Kidney epithelial cell (primary cell): ENCODE measurements at places on chromosomes 2 and 18.

DNA sequence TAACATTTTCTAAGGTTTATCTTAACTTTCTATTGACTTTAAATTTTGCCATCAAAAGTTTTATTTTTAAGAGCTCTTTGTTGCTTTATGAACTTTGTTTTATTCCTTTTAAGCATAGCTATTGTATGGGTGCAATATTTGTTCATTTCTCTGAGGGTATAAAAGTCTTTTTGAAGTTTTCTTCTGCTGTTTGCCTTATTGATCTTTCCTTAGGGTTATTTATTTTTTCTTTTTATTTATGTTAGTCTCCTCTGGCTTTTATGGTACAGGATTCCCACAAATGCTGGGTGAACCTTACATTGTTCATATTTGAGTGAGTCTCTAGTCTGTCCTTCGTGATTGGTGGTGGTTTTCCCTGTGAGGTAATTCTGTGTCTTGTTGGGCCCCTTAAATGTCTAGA, 68.4 kb downstream of the PARD3B start:
- no peak for DNase-seq

GRCh38 chr18:27138079-27138478, 47.0 kb downstream of the CHST9 start:
- no peak for DNase-seq

GRCh38 chr2:201923436-201924328, 110.0 kb upstream of the FZD7 start:
- no peak for DNase-seq

DNA sequence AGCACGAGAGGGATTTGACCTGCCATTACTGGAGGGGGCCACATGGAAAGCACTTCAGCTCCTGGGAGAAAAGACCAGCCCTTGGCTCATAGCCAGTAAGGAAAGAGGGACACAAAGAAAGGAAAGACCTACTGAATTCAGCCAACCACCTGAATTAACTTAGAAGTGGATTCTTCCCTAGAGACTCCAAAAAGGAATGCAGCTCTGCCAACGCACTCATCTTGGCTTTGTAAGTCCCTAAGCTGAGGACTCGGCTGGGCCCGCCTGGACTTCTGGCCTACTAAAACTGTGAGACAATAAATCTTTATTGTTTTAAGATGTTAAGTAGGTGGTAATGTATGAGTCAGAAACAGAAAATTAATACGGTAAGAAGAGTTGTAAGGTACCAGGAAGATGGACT, 11.5 kb downstream of the ATF2 start:
- DNase-seq, result no peak

- no peak for DNase-seq
Observed at GRCh38 chr2:133270550-133270949, 297.7 kb downstream of the NCKAP5 start.

DNA sequence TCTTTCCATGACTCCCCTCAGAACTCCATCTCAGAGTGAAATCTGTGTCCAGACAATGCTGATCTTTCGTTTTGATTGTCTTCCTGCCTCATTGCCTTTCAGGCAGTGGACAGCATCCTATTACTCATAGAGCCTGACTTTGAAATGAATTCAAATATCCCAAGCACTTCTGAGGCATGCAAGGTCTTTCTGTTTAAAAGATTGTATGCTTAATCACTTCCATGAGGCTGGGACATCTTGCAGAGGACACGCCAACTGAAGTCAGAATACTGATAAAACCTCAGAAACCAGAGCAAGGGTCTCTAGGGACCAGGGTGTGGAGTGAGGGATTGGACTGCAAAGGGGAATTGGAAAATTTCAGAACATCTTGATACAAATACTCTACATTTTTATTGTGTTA, 836.5 kb upstream of the ID2 start:
- DNase-seq, result peak; percentile 43

- no peak for DNase-seq
Observed at GRCh38 chr2:190537765-190538164, 3.2 kb upstream of the NEMP2 start.

GRCh38 chr18:77400561-77400960, 150.9 kb downstream of the GALR1 start:
- no peak for DNase-seq

DNA sequence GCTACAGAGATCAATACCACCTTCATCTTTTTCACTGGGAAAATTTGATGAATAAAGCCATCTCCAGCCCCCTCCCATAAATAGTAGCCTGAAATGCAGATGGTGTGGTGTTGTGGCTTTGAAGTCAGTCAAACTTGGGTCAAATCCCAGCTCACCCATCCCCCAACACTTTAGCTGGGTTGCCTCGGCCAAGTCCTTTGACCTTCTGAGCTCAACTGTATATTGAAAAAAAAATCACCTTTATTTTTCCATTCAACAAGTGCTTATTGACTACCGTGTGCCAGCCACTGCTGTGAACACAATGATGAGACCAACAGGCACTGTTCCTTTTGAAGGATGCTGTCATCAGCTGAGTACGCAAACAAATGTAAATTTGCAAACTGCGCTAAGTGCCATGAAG, 35.1 kb upstream of the NTSR2 start:
- no peak for DNase-seq

DNA sequence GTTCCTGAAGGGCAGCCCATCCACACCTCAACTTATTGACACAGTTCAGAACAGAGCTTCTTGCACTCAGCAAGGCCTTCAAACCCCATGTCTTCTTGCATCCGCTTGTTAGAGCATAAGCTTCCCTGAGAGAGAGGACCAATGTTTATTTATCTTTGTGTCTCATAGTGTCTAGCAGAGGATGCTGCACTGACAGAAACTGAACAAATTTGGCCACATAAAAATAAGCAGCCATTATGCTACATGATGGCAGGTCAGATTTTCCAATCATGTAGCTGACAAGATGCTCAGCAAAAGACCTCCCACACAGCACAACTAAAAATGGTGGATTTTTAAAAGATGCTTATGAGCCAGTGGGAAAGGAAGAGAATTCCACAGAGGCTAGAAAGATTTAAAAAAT, 38.1 kb upstream of the SIGLEC15 start:
- DNase-seq, result no peak

GRCh38 chr2:54073796-54074195, 41.6 kb upstream of the ACYP2 start:
- DNase-seq, result peak; percentile 71

DNA sequence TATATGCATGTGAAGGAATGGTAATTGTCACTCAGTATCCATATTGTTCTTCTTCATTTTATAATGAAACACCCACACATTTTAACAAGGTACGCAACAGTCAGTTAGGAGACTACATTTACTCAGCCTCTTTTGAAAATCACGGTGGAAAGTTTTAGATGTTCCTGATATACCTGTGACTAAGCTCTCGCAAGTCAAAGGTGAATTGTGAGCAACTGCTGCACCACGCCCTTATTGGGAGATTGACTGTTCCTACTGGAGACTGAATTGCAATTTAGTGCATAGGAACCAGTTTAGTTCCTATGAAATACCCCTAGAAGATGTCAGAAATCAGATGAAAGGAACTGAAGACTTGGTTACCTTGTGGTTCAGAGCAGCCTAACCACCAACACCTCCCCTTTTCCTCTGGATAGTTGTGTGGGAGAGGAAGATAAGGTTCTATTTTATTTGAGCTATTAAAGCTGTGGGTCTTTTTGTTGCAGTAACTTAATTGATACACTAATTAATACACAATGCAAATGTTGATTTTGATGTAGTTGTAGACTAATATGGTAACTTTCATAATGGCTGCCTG, 1280.5 kb upstream of the CDH2 start:
- DNase-seq, result no peak

GRCh38 chr2:73987948-73988700, 3.4 kb downstream of the TET3 start:
- no peak for DNase-seq

DNA sequence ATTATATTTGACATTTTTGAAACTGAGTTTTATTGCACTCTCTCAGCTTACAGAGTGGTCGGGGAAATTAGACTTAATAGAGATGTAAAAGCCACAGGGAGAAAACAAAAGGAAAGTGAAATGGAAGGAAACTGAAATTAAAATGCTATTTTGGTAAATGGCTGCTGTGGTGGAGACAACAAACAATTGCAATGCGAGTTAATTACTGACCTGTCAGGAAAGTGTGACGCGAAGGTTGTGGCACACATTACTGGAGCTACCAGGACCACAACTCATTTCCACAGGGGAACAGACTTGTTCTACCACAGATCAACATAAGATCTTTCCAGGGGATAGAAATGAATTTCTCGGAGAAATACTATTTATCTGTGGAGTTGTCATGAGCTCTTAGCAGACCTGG, 19.5 kb downstream of the ARHGAP15 start:
- no peak for DNase-seq

- DNase-seq, result no peak
Observed at GRCh38 chr18:3457261-3457724, 7.3 kb downstream of the TGIF1 start.

GRCh38 chr18:58541789-58542425, 87.0 kb downstream of the ALPK2 start:
- peak; percentile 99 for DNase-seq

DNA sequence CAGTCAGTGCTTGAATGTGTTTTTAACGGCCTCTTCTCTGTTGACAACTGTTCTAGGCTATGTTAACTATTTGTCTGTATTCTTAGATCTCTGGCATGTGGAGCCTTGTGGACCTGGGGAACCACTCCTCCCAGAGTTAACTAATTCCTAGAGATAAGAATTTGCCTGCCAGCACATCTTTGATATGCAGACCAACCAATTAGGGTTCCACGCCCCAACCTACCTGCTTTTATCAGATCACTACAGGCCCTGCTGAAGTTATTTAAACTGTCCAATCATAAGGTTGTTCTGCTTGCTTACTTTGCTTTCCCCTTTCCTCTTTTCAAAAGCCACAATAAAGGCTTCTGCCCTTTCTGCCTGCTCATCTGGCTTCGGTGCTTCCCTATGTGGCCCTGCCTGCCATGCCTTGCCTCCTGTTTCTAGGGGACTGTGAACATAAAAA, 8.5 kb upstream of the CYBRD1 start:
- no peak for DNase-seq

GRCh38 chr2:8329660-8330622, 351.9 kb upstream of the ID2 start:
- no peak for DNase-seq

GRCh38 chr18:55452123-55452611, 135.8 kb downstream of the TCF4 start:
- no peak for DNase-seq

GRCh38 chr2:75047189-75047991, 88.9 kb downstream of the POLE4 start:
- no peak for DNase-seq

- DNase-seq, result peak; percentile 37
Observed at GRCh38 chr2:216006164-216006663, 7.1 kb downstream of the MREG start.

GRCh38 chr18:2549462-2549861, 21.8 kb downstream of the METTL4 start:
- DNase-seq, result no peak

- DNase-seq, result no peak
Observed at GRCh38 chr2:38125842-38126241, 49.9 kb upstream of the CYP1B1 start.

DNA sequence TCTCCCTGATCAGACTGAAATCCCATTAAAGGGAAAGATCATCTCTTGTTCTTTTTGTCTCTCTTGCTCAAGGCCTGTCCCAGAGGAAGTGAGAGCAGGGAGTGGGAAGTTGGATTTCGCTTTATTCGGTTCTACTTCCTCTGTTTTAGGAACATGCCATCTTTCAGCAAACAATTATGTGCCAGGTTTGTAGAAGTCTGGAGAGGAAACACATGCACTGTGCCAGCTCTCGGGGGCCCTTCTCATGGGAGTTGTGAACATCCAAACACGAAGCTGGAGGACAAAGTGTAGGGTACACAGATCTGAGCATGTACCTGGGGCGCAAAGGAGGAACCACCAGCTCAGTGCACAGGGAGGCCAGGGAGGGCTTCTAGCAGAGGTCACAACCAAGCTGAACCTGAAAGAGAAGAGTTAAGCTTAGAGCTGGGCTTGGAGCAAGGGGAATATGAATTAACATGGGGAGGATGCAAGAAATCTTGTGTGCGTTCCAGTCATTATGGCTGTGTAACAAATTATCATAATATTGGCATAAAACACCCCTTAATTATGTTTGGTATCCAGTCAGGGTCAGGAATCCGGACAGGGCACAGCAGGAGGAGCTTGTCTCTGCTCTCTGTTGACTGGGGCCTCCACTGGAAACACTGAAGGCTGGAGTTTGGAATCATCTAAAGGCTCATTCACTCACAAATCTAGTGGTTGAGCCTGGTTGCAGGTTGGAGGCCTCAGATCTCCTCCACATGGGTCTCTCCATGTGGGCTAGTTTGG, 128.6 kb downstream of the ZFP36L2 start:
- no peak for DNase-seq

GRCh38 chr2:173048522-173048896, 27.1 kb upstream of the MAP3K20 start:
- no peak for DNase-seq

GRCh38 chr2:103028181-103028580, 266.4 kb downstream of the TMEM182 start:
- no peak for DNase-seq

- peak; percentile 54 for DNase-seq
Observed at GRCh38 chr2:4898706-4899105, 793.5 kb upstream of the SOX11 start.

DNA sequence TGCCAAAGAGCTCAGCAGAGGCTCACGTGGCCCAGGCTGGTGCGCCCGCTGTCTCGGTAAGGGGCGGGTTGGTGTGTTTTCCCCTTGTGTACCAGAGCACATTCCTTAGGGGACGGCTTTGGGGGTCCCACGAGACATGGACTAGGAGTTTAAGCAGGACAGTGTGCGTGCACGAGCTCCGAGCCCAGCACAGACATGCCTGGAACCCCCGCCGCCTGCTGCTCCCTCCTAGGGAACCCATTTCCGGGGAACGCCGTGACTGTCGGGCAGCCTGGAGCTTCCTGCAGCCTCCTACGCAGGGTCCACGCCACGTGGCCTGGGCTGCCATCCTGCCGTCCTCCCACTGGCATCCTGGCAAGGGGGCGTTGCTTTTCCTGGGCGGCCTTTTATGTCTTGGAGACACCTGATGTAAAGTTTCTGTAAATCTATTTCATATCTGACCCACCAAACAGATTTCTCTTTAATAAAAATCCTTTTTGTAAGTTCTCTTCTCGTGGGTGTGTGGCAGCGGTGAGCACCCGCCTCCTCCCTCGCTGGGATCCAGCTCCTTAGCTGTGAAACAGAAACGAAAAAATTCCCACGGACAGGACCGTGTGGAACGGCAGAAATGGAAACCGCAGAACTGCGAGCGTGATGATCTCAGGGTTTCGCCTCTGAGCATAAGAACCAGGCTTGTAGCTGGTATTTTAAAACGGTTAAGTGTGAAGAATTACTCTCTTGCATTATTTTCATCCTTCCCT, 43.5 kb upstream of the KCNG2 start:
- no peak for DNase-seq
